ENCODE measurements at places on chromosomes 7 and 10.

DNA sequence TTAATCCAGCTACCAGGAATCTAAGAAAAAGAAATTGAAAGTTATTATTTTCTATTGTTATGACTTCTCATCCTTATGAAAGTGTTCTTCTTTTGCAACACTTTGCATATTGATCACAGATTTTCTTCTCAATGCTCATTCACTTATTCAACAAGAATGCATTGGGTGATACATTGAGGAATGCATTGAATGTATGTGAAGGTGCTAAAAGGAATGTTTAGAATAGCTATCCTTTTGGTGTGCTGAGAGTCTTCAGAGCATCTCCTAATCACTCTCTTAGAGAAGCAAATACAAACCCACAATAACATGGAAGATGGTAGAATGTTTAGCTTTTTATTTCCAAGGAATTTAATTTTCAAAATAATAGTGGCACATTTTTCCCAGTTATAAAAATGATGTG is 122.1 kb upstream of the KMT2E start:
- DNase-seq, result no peak

GRCh38 chr7:3464900-3465622 is 164.0 kb downstream of the SDK1 start:
- DNase-seq, result peak; percentile 14

- no peak for DNase-seq
Measured at GRCh38 chr7:90726120-90726519, 130.0 kb downstream of the CDK14 start.

GRCh38 chr7:112371701-112372100 is 78.6 kb upstream of the IFRD1 start:
- DNase-seq, result no peak

DNA sequence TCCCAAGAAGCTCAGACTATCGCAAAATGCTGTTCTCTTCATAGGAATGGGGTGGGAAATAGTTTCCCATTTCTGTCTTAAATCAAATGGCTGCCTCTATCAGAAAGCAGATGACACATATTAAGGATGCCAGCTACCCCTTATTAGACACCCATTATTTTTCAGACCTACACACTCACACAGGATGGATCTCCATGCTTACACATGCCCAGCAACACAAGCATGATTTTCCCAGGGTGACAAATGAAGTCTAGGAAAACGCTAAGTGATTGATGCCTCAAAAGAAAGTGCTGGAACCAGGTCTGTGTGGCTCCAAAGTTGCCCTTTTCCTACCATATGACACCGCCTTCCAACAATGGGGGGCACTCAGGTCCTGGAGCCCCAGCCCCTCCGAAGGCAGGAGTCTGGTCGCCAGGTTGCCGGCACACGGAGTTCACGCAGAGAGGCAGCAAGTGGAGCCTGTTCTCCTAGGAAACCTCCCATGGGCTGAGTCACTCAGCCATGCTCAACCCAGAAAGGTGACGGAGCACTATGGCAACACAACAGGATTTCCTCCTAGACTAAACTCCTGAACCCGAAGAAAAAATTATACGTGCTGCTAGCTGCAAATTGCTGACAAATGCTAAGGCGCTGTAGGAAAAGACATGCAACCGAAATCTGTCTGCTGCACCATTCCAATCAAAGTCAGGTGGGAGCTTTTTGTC is 19.8 kb downstream of the VOPP1 start:
- DNase-seq, result no peak

DNA sequence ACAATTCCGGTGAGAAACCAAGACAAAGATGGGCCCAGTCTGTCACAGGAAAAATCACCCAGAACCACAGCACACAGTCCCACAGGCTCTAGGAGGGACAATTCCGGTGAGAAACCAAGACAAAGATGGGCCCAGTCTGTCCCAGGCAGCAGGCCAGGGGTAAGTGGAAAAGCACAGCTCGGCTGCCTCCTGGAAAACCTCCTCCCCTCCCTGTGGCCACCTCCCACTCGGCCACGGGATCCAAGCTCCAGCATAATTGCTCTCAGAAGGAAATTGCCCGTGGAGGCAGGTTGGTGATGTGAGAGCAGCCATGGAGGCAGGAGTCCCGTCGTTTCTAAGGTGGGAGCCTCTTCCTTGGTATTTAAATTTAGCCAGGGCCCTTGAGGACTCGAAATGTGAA is 95.7 kb downstream of the PLXNA4 start:
- no peak for DNase-seq

GRCh38 chr7:199483-200249 is 7.3 kb downstream of the FAM20C start:
- no peak for DNase-seq

GRCh38 chr7:14739841-14740185 is 162.7 kb downstream of the DGKB start:
- DNase-seq, result no peak

- no peak for DNase-seq
Measured at GRCh38 chr10:77564731-77565589, 72.6 kb downstream of the KCNMA1 start.

GRCh38 chr10:34581801-34582532 is 233.1 kb downstream of the PARD3 start:
- no peak for DNase-seq

- no peak for DNase-seq
Measured at GRCh38 chr10:37952926-37953325, 23.5 kb downstream of the ZNF25 start.

- no peak for DNase-seq
Measured at GRCh38 chr7:129170441-129171021, 17.9 kb upstream of the SMO start.

DNA sequence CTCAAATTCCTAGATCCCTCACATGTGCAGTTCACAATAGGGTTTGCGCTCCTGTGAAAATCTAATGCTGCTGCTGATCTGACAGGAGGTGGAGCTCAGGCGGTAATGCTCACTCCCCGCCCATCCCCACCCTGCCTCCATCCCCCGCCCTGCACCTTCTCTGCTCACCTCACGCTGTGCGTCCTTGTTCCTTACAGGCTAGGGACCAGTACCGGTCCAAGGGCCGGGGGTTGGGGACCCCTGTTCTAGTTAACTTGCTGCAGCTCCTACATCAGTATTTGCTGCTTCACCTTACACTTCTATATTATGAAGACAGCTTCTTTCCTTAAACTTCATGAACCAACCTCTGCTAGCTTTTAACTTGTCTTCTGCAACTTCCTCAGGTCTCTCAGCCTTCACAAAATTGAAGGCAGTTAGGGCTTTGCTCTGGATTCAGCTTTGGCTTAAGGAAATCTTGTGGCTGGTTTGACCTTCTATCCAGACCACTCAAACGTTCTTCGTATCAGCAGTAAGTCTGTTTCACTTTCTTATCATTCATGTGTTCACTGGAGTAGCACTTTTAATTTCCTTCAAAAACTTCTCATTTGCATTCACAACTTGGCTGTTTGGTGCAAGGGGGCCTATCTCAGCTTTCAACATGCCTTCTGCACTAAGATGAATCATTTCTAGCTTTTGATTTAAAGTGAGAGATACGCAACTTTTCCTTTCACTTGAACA is 1.7 kb upstream of the TNKS2 start:
- DNase-seq, result peak; percentile 59

DNA sequence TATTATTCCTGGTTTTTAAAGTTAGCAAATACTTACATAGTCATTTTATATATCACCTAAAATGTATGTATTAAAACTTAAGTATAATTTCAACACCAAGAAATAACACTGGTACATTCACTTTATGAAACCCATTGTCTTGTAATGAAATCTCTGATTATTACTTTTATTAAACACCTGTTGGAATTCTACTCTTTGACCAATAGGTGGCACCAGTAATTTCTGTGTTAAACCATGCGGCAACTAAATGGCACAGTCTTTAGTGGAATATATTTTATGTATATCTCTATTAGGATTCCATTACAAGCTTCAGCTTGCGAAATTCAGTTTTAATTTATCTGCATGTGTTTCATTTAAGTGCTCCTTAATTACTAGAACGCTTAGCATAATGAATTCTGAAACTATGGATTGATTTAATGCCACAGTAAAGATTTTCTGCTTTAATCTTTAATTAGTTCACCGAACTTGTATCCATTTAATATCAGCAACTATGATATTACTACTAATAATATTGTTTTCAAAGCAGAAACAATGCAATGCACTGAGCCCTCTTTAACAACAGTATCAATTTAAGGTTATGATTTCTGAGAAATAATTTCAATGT is 181.3 kb downstream of the MAGI2 start:
- no peak for DNase-seq

GRCh38 chr10:67539312-67539711 is 156.7 kb downstream of the CTNNA3 start:
- no peak for DNase-seq

DNA sequence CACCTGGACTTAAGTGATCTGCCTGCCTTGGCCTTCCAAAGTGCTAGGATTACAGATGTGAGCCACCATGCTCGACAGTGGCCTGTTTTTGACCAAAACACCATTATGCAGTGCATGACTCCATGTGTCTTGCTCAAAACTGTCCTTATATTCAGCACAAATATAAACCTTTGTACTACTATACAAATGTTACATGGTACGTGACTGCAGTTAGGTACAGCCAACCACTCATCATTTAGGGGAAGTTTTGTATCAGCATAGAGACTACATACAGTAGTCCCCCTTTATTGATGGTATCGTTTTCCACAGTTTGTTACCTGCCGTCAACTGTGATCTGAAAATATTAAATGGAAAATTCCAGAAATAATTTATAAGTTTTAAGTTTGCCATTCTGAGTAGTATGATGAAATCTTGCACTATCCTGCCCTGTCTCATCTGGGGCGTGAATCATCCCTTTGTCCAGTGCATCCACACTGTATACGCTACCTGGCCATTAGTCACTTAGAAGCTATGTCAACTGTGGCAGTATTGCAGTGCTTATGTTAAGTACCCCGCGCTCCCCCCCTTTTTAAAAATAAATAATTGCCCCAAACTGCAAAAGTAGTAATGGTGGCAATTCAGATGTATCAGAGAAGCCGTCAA is 23.3 kb upstream of the ZNF282 start:
- no peak for DNase-seq

GRCh38 chr10:61911425-61911824 is 9.9 kb downstream of the ARID5B start:
- no peak for DNase-seq

- DNase-seq, result peak; percentile 78
Measured at GRCh38 chr7:155003092-155003375, at the start of gene PAXIP1. Gene PAXIP1, minus strand, starts transcription at chr7:155003124. Its CDS starts 195 bp downstream, at chr7:155002929.

DNA sequence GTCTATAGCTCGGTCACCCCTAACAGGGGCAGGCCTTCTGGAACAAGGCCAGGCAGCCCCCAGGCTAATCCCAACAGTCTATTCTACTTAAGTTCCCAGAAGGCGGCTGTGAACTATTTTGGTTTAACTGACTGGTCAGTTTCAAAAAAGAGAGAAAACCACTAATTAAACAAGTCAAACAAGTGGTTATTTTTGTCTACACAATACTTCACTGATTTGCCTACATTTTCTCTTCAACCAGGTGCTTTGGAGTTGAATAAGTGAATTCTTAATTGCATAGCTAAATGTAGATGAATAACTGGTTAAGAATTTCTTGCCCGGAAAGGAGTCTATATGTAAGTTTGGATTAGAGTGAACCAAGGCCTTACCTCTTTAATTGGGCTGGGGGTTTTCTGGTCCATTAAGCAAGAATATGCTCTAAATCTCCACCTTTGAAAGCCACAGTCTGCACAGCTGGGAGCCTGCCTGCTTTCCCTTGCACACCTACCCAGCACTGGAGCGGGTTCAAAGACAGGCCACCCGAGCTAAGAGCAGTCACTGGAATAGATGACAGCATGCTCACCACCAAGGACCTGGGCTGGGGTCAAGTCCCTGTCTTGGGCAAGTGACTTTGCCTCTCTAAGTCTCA is 70.4 kb downstream of the TBXAS1 start:
- no peak for DNase-seq

- peak; percentile 59 for DNase-seq
Measured at GRCh38 chr7:97179454-97180104, 62.1 kb downstream of the SDHAF3 start.

DNA sequence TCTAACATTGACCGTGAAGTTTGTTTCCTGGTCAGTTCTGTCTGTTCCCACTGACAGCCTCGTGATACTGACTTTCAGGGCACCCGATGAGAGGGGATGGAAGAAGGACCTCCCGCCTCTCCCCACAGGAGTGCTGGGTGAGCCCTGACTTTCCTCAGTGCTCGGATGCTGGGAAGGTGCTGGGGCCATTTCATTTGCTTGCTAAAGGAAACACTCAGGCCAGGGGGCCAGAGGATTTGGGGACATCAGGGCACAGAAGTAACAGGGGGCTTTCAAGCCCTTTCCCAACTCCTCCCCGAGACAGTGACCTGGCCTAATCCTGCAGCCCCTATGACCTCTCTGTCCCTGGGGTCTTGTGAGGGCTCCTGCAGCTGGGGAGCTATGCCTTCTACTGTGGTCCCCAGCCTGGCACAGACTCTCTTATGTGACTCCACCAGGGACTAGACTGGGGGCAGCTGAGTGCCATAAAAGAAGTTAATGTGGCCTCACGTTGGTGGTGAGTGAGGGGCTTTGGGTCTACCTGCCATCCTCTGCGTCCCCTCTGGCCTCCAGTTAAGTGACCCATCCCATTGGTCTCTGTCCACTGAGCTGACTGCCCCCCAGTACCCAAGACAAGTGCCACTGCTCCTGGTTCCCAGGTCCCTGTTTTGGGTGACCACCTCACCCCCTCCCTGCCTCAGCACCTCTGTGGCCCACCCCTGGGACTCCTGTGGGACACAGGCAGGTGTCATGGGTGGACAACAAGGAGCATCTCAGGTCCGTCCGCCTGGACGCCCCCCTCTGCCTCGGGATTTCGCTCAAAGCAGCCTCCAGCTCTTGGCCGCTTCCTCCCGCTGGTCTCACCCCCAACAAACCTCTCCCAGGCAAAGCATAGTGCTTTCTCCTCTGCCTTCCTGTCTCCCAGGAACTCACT is 33.4 kb upstream of the HSPA12A start:
- no peak for DNase-seq

- DNase-seq, result no peak
Measured at GRCh38 chr7:38880454-38880853, 28.5 kb downstream of the VPS41 start.

DNA sequence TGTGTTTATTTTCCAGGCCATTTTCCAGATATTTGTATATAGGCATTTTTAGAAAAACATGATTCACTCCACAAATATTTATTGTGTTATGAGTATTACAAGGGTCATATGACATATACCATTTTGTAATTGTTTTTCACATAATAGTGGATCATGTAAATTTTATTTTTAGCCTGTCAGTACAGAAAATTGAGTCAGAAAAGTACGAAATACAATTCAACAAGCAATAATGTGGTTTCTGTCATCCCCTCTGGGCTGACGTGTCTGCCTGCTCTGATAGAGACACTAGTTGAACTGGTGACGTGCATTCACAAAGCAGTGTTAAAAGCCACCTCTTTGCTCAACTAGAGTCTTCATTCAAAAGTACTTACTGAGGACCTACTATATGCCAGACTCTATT is 97.9 kb upstream of the STEAP1B start:
- no peak for DNase-seq

- DNase-seq, result peak; percentile 81
Measured at GRCh38 chr7:3092468-3092867, 48.8 kb upstream of the CARD11 start.

DNA sequence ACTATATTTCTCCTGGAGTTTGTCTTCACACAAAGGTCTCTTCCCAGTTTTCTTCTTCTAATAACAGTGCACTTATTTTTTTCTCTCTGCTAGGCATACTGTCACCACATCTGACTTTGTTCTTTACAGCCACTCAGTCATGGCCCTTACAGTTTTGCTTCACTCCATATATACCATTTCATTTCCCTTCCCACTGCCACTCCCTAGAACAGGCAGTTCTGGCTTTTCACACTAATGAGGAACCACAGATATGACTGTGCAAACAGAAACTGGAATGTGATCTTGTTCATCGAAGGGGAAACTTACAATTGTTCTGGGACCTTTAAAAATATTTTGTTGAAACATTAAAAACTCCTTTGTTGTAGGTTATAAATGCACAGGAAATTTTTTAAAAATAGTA is 67.3 kb downstream of the EPDR1 start:
- no peak for DNase-seq

GRCh38 chr7:94195813-94196212 is 191.7 kb upstream of the BET1 start:
- DNase-seq, result no peak
